ENCODE measurements at places on chromosomes 3 and 15. TPM values are rescaled to one million over a fixed set of nuclear protein-coding genes. Genes with fewer than 3 reads are reported as not detected.
A peak's percentile ranks its signal among the peaks of the same experiment; 100 is the strongest.

LRRC34 gene
- 1.8 TPM for total RNA-seq

- DNase-seq, result no peak
Observed at GRCh38 chr15:95400428-95400827, 930.1 kb upstream of the NR2F2 start.

TGFBR2 gene
- 106 TPM for total RNA-seq

AGTR1 gene
- 5.6 TPM for total RNA-seq

DNA sequence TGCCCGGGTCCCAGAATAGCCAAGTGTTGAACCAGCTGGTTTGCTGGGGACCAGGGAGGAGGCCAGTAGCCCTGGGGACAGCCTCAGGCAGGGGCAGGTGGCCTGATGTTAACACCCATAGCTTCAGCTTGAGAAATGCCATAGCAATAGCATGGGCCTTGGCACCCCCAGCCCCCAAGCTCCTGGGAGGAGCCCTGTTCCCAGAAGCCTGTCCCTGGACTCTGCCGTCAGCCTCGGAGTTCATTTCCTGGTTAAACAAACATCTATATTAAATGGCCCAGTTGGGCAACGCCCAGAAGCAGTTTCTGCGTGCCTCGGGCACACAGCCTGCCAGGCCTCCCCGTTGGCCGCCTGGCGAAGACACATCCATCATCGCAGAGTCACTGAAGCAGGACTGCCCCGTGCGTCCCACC is 58.2 kb downstream of the FGD5 start:
- DNase-seq, result no peak

DNA sequence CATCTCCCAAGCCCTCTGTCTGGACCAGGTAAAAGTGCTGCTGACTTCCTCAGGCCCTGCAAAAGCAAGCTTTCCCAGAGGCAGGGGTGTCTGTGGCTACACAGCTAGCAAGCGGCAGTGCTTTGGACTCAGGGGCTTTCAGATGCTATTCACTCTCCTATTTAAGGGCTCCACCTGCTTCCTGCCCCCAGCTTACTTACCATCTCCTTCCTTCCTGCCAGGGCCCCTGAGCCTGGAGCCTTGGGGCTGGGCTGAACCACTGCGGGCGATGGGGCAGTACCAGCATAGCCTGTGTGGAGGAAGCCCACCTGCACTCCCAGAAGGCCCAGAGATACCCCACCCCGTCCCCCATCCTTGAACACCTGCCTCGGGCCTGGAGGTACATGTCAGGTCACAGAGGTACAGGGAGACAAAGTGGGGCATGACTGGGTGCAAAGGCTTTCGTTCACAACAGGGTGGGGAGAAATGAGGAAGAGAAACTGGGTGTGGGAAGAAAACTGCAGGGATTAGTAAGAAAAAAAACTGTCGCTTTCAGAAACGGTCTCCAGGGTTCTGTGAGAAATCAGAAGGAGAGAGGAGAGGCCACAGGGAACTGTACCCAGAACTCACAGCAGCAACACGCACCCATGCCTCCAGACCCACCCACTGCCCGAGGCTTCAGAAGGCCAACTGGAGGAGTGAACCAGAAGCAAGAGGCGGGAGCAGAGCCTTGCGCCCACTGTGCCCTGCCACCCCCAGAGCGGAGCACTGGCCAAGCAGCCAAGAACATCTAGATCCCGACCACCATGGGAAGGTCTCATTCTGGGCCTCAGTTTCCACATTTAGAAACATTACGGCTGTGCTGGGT is 49.5 kb downstream of the CCDC12 start:
- peak; percentile 48 for DNase-seq

DNA sequence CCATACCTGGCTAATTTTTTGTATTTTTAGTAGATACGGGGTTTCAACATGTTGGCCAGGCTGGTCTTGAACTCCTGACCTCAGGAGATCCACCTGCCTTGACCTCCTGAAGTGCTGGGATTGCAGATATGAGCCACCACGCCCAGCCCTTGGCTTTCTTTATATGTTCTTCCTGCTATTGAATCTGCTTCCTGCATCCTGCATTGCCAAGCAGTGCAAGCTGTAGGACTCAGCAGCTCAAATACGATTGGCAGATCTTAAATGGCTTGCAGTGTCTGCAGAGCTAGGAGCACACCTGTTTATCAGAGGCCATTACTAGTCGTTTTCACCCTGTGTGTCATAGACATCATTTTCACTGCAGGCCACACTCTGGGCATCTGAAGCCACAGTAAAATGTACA is 426.2 kb upstream of the PPP2R3A start:
- no peak for DNase-seq

- DNase-seq, result no peak
Observed at GRCh38 chr3:22319446-22319845, 568.4 kb upstream of the ZNF385D start.

Measured in myocyte (in vitro differentiated cells).